NCI-H446 (cell line): ENCODE measurements at places on chromosomes 7 and 10.
A peak's percentile ranks its signal among the peaks of the same experiment; 100 is the strongest.

- no peak for DNase-seq
Measured at GRCh38 chr7:3063016-3063753, 19.5 kb upstream of the CARD11 start.

- no peak for DNase-seq
Measured at GRCh38 chr10:45023426-45023825, 22.7 kb downstream of the ZNF22 start.

DNA sequence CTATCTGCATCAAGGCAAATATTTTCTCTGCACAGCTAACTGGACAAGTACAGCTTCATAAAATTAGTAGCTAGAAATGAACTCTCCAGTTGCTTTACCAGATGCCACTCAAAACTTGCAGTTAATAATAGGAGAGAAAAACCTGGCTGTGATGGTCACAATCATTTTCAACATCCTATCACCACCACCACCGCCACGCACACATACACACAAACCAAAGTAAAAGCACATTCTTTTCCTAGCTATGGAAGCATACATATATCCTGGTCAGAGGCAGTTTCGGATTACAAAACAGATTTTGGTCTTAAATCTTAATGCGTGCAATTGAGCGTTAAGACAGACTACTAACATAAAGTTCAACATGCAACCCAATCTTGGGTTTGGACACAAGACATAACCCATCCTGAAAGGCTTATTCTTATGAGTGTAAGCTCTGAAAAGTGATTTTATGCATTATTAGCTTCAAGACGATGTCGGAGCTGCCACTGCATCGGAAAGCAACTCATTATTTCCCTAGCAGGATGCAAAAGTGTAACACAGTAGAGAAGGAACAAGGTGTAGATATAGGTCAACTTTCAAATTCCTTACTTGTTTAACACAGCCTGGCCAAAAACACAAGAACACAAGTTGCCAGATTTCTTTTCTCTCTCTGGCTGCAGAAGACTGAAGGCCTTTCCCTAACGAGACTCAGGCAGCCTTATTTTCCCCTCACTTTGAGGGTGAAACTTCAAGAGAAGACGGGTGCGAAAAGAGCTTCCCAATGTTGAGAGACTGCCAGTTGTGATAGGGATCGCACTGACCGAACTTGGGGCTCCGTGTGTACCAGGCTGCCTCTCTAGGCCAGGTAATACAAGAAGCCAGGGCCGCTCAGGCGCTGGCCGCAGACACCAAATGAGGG, 1.2 kb downstream of the CACUL1 start:
- DNase-seq, result no peak

DNA sequence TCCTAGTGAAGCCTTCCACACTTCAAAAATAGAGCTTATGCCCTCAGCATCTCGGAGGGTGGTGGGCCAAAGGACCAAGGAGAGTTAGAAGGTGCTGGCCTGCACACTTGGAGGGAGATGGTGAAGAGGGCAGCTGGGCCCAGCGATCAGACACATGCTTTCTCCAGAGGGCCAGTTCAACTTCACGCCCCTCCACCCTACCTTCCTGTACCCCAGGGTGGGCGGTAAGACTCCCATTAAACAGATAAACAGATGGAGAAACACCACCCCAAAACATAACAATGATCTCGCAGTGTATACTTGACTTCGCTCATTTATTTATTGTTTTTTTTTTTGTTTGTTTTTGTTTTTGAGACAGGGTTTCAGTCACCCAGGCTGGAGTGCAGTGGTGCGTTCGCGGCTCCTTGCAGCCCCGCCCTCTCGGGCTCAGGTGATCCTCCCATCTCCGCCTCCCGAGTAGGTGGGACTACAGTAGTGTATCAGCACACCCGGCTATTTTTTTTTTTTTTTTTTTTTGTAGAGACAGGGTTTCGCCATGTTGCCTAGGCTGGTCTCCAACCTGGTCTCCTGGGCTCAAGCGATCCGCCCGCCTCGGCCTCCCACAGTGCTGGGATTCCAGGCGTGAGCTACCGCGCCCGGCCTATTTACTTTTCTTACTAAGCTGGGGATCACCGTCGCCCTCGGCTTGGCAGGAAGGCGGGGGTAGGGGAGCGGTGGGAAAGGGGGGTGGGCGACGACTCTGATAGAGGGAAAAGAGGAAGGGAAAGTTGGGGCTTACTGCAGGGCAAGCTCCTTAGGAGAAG, 1.8 kb downstream of the C10orf95 start:
- no peak for DNase-seq

- no peak for DNase-seq
Measured at GRCh38 chr7:37683246-37684120, at the start of gene GPR141. GPR141 (plus strand) TSS chr7:37683766; CDS start chr7:37740394, 56,628 bp downstream.

GRCh38 chr7:26065652-26066051, 86.3 kb upstream of the NFE2L3 start:
- no peak for DNase-seq

DNA sequence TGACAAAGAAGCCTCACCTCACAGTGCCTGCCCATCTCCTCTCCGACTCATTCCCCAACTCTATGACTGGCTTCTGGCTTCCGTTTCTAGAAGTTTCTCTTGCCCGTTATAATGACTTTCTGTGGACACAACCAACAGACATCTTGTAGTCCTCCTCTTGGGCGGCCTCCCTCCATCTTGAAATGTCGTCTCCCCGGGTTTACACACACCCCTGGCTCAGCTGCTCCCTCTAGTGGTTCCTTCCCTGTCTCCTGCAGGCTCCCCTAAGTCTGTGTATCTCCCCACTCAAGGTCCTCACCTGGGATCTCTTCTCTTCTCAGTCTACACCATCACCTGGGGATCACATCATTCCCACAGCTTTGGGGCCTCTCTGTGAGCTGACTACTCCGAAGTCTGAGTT, 123.4 kb upstream of the NEBL start:
- DNase-seq, result peak; percentile 5

- no peak for DNase-seq
Measured at GRCh38 chr7:49976238-49976637, 116.8 kb downstream of the ZPBP start.

DNA sequence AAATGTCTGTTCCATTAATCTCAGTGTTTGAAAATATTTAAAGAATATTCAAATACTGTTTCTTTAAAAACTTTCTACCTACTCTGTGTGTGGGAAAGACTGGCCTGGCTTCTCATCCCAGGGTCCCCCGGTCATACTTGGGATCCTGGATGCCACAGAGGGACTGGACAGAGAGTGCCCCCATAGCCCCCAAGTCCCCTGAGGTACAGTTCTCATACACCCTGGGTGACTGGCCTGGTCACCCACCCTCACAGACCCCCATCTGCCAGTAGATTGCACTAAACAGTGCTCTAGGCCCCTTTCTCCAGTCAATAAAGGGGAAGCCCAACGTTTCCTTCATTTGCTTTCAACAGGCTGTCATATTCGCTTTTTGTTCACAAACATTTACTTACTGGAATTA, 3.0 kb downstream of the TMEM273 start:
- DNase-seq, result no peak

DNA sequence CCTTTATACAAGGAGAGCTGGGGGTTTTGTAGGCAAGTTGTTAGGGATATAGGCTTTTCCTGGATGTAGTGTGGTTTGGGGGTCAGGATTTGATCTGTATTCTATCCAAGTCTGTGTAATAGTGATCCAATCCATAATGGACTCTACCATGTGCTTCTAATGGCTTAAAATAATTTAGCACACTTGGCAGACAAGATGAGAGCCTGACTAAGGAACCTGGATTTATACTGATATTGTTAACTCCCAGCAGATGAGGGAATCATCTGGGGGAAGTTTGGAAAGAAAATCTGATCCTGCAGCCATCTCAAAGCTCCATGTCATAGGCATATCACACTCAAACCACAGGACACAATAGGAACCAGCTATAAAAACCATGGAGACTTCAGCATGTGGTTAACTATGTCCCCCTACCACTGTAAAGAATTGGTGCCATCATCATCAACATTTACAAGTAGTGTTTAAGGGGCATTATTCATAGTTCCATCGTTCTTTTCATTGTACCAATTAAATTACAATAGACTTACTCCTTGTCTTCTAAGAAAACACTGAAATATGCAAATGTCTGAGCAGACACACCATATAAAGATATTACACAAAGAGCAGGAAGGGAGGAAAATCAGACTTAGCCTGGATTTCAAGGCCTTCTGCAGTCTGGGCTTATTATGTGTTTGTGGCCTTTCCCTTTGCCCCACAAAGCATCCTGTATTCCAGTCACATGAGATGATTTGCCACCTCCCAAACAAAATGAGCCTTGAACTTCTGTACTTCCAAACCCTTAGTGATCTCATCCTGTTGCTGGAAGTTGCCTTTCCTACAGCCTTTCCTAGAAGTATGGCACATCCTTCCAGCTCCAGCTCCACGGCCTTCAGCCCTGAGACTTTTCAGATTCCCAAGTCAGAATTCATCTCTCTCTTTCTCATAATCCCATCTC, 22.5 kb upstream of the HPS1 start:
- no peak for DNase-seq

DNA sequence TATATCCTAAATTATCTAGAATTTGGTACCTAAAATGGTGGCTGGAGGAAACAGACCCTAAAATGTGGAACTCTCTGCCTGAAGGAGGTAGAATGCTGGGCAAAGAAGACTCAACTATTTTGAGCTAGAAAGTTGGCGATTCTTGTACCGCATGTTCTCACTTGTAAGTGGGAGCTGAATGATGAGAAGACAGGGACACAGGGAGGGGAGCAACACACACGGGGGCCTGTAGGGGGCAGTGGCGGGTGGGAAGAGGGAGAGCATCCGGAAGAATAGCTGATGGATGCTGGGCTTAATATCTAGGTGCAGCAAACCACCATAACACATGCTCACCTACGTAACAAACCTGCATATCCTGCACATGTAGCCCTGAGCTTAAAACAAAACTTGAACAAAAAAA, 250.6 kb downstream of the CALN1 start:
- DNase-seq, result no peak

DNA sequence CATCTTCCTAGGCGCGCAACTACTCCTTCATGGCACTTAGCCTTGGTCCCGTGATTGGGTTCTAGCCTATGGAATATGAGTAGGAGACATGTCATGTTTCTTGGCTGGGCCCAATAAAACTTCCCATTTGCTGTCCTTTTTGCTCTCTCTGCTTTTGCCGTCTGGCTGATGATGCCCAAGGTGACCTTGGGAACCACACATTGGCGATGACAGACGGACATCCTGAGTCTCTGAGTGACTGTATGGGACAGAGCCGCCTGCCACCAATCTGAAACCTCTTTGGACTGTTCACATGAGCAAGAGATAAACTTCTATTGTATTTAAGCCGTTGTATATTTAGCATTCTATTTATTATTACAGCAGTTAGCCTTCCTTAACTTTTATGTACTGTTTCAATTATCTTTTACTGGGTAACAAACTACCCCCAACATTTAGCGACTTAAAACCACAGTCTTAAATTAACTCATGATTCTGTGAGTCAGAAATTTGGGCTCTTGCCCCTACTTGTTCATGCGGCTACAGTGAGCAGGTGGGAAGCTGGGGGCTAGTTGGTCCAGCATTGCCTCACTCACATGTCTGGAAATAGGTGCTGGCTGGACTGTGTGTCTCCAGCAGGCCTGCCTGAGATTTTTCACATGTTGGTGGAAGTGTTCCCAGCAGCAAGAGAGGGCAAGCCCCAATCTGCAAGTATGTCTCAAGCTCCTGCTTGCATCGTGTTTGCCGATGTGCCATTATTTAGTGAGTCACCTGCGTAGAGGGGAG, 71.7 kb downstream of the NOD1 start:
- DNase-seq, result peak; percentile 24

GRCh38 chr7:155722936-155723335, 78.5 kb downstream of the RBM33 start:
- no peak for DNase-seq

- DNase-seq, result peak; percentile 33
Measured at GRCh38 chr7:149741629-149742028, 31.8 kb downstream of the ZNF467 start.

DNA sequence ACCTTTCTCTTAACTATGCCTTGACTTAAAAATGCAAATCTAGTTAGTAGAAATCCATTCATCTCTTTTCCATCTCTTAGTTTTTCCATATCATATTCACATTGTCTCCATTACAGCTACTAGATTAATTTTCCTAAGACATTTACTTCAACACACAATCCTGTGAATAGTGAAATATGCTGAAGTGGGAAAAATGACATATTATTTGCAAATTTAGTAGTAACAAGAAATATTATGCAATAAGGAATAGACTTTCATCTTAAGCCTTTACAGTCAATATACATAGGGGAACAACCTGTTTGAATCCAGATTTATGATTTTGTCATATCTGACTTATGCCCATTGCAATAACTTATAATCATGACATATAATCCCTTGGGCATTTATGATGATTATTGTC, 277.0 kb upstream of the IMMP2L start:
- no peak for DNase-seq
